NCI-H345 (cell line): ENCODE measurements at places on chromosomes 7 and 10.

DNA sequence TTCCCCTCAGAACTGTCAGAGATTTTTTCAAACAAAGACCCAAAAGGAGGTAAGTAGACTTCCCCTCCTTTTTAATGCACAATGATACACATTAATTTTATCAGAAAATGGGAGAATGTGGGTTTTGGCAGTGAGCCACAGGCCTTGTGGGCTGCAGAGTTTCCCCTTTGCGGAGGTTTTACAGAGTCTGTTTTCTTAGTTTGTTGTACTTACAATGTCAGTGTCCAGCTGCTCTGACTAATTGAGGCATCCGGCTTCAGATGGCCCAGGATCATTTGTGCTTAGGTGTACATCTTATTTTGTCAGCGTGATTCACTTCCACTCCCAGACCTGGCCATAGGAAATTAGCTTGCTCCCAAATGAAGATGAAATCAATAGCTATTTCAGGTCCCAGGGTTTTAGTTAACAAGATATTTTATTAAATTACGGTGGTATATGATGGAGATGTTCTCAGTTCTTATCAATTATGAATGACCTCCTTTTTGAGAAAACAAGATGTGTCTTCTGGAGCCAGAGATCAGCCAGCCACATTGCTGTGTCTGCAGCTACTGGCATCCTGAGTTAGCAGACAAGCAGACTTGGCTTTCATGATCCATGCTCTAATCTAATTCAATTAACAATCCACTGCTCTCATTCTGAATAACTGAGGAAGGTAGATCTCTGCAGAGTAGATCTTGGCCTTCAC, 1086.6 kb upstream of the SORCS1 start:
- DNase-seq: no peak

DNA sequence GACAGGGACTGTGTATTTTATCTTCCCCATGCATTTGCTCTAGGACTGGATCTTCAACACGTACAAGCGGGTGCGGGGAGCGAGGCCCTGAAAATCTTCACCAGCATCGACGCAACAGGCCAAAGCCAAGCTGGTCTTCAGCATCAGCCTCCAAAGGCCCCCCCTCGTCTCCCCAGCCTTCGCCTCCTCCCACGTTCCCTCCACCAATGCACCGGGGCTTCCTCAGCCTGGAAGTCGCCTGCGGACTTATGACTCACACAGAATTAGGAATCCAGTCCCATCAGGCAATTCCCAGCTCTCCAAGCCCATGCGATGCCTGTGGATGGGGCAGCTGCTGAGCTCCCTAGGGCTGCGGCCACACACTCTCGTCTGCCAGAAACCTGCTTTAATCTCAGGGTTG, 36.3 kb upstream of the RNF32 start:
- no peak for DNase-seq

- DNase-seq: no peak
Measured at GRCh38 chr7:1022801-1023465, 21.4 kb upstream of the GPR146 start.

- DNase-seq: no peak
Measured at GRCh38 chr10:83301732-83302131, 837.6 kb upstream of the GHITM start.

GRCh38 chr7:37433166-37433565, 15.5 kb downstream of the ELMO1 start:
- no peak for DNase-seq

DNA sequence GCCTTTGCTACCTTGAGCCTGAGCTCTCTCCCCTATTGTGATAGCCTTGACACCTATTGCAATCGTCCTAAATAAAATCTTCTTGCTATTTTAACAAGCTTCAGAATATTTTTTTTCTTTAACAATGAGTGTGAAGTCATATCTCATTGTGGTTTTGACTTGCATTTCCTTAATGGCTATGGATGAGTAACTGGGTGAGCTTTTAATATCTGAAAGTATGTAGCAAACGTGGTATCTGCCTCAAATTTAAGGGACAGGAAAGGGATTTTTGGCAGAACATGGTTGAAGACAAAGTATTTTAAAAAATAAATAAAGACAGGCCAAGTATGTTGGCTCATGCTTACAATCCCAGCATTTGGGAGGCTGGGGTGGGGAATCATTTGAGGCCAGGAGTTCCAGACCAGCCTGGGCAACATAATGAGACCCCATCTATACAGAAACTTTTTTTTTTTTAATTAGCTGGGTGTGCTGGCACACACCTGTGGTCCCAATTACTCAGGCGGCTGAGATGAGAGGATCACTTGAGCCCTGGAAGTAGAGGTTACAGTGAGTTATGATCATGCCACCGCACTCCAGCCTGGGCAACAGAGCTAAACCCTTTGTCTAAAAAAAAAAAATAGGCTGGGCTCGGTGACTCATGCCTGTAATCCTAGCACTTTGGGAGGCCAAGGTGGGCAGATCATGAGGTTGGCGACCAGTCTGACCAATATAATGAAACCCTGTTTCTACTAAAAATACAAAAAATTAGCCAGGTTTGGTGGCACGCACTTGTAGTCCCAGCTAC, 319.3 kb upstream of the NRP1 start:
- DNase-seq: no peak

DNA sequence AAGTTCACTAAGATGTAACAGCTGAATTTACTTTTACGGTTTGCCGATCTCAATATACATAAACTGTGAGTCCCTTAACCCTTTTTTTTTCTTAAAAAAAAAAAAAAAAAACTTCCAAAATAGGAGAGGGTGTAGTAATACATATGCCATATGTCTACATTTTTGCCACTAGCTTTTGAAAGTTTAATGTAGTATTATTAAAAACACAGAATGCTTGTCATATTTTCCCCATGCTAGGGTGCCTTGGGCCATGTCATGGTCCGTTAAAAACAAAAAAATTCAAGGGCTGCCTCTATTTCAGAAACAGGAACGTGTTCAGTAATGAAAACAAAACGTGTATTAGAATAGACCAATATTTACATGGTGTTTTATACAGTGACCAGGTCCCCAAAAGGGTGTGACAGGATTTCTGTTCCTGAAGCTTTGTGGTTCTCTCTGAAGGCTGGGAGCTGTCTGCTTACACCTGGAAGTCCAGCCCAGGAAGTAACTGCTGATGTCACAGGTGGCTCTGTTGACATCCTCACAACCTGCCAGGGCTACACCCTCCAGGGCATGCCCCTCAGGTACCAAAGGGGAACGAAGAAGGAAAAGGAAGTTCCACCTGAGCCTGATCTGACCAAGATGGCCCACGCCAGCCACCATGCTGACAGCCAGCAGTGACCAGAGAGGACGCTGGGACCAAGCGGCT, 79.0 kb downstream of the COBL start:
- no peak for DNase-seq

- peak; percentile 23 for DNase-seq
Measured at GRCh38 chr10:10677479-10677878, 340.2 kb upstream of the CELF2 start.

- DNase-seq: no peak
Measured at GRCh38 chr7:80309971-80310549, 175.4 kb downstream of the GNAI1 start.

DNA sequence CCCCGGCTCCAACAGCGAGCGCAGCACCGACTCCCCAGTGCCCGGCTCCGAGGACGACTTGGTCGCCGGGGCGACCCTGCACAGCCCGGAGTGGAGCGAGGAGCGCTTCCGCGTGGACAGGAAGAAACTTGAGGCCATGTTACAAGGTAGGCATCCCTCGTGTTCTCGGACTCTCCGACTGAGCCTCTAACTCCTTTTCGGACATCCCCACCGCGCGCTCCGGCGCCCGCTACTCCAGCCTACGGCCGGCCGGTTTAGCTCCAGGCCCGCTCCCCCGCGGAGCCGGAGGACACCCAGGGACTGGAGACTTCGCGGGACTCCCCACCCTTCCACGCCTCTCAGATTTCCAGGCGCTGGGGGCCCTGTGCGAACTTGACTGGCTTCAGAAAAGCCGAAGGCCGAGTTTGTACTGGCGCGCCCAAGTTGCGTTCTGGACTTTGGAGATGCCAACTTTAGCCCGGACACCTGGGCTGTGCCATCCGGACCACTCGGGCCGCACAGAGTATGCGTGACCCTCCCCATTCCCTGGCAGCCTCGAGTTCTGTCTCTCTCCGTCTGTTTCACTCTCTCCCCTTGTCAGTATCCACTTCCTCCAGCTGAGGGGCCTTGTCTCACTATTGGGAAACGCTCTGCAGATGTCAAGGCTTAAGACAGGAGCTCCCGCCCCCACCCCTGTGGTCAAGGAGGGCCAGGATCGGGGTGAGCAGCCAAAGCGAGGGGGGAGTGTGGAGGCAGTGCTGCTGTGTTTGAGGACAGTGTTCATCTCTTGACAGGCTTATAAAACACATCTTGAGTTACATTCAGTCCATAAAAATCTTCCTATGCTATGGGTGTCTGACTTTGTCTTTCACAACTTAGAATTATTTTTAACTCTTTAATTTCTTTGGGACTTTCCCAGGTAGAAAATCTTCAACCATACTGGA, 777 bp downstream of the BICC1 start:
- DNase-seq: peak; percentile 29

- DNase-seq: no peak
Measured at GRCh38 chr10:992467-992866, 4.2 kb downstream of the GTPBP4 start.

GRCh38 chr10:46285300-46285699, 1.5 kb upstream of the ANTXRL start:
- no peak for DNase-seq

DNA sequence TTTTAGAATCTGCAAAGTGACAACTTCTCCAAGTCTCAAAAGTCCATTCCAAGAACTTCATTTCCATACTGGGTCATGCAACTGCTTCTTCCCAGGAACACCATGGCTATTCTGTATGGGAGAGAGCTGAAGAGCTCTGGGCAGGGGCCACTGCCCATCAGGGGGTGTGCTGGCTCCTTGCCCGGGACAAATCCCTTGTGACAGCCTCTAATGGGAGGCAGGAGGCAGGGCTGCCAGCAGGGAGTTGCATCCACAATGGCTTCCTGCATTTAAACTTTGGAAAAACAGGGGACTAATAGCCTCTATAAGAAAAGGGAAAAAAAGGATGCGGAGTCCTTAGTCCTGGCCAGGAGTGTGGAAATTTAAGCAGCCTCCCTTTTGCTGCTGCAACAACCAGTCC, 18.4 kb upstream of the FRMD4A start:
- DNase-seq: no peak

DNA sequence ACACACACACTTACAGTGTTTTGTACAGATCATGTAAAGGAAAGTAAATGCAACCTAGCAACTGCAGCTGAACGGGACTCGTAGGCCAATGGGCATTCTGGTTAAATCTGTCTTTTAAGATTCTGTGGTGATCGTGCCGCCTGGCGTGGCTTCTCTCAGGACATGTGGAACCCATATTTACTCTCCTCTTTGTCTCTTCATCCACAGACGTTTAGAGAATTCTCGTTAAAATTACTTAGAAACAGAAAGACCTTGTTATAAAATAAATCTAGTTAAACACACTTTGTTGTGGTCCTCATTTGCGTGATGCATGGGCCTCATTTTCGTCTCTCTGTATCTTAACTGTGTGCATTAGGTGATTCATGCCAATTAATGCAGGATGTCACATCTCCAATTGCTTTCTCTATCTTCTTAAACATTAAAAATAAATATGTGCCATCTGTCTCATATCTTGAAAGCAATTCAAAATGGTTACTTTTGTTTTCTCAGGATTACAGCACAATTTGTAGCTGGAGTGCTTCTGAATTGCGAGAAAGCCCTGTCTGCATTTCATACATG, 11.5 kb downstream of the KLF6 start:
- no peak for DNase-seq

DNA sequence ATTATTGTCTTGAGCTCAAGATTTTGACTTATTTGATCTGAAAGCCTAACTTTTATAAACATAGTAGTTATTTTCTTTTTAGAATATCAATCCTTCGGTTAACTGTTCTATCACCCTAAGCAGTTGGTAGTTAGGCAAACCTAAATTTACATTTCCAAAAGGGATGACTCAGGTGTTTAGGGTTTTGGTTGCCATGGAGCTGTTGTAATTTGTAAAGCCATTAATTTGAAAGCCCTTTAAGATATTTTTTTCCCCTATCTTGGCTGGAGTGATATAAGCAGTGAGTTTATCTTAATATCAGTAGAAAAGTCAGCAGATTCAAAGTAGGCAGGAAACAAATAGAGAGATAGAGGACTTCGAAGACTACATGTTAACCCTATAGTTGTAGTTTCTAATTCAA, 1472.6 kb upstream of the CELF2 start:
- no peak for DNase-seq

GRCh38 chr10:86819567-86819966, 63.1 kb downstream of the BMPR1A start:
- DNase-seq: no peak

GRCh38 chr7:145599376-145599775, 517.2 kb upstream of the CNTNAP2 start:
- DNase-seq: no peak

- DNase-seq: no peak
Measured at GRCh38 chr7:1721047-1721690, 51.1 kb downstream of the ELFN1 start.

- DNase-seq: no peak
Measured at GRCh38 chr7:41579961-41580935, 122.6 kb downstream of the INHBA start.

GRCh38 chr10:71242622-71243009, 30.2 kb downstream of the UNC5B start:
- no peak for DNase-seq

- peak; percentile 27 for DNase-seq
Measured at GRCh38 chr10:58299580-58299979, 30.6 kb downstream of the CISD1 start.

DNA sequence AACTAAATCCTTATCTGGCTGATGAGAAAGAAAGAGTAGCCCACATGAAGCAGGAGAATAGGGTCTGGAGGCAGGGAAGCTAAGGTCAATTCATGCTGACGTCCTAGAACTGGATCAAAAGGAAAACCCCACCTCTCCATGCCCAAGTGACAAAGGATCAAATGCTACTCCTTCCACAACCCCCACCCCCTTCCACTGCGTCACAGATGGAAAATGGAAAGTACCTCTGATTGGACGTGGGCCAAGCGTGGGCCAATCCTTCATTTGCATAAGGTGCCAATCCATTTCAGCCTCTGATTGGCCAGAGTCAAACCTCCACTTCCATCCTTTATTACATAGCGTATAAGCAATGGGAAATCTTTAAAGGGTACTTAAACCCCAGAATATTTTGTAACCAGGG, 431.3 kb upstream of the ETV1 start:
- peak; percentile 30 for DNase-seq

DNA sequence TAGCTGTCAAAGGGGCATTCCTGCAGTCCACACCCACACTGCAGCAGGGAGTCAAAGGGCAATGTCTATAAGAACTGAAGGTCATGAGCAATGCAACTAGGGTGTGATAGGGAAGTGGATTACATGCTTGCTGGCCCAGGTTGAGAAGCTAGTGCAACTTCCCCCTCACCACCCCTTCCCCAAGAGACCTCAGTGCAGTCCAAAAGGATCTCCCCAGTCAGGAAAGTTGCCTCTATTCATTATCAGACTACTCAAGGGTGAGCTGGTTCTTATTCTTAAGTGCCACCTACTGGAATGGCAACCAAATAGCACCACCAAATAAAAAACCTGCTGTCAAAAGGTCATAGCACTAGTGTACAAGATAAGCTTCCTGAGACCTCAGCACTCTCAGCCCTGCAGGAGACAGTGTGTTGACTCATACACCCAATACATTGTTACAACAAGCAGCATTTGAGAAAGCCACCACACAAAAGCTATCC, 28.2 kb downstream of the MTERF1 start:
- no peak for DNase-seq
